Stimulated activated CD8-positive, alpha-beta memory T cell treated with anti-CD3 and anti-CD28 coated beads, Interleukin-7, amount 100 ng/mL, for 24 hours (primary cell): ENCODE measurements at places on chromosomes 1 and 21.
A peak's percentile ranks its signal among the peaks of the same experiment; 100 is the strongest.

DNA sequence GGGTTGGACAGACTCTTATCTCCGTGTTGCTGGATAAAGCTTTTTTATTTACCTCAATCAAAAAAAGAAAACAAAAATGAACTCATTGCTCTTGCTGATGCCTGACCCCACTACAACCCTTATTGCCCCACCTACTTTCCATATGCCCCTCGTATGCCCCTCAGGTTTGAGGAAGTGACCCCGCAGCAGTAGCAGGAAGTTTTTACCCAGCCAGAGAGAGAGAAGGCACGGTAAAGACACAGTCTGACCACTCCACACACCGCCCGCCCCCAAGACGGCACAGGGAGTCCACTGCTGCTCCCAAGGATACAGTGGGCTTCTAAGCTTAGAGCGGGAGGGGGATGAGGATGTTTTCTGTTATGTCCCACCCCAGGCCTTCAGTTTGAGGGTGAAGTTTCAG lies 9.8 kb downstream of the PLEKHO1 start:
- no peak for DNase-seq

DNA sequence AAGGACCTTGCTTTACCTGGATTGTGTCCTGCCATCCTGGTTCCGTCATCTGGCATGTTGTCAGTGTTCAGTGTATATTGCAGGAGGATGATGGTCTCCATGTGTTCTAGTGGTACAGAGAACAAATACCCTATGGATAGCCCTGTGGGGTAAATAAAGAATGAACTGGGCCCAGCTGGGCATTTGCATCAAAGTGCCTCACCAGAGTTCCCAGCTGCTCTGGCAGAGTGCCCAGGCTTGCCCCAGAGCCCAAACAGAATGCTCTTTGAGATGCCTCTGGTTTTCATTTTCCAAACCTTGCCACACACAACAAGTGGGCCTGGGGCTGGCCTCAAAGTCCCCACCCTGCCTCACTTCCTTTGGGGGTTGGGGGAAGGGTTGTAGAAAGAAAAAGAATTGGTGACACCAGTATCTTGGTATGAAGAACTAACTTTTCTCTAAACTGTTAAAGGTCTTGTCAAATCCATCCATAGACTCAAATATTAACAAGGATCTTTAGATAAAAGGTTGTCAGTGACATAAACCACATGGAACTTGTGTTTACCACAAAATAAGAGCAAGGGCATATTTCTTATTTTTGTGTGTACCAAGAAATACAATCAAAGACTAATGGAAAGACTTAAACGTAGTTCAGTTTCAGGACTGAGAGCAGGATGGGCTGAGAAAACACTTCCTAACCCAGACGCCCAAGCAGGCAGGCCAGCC lies 82.2 kb downstream of the LMO4 start:
- no peak for DNase-seq

DNA sequence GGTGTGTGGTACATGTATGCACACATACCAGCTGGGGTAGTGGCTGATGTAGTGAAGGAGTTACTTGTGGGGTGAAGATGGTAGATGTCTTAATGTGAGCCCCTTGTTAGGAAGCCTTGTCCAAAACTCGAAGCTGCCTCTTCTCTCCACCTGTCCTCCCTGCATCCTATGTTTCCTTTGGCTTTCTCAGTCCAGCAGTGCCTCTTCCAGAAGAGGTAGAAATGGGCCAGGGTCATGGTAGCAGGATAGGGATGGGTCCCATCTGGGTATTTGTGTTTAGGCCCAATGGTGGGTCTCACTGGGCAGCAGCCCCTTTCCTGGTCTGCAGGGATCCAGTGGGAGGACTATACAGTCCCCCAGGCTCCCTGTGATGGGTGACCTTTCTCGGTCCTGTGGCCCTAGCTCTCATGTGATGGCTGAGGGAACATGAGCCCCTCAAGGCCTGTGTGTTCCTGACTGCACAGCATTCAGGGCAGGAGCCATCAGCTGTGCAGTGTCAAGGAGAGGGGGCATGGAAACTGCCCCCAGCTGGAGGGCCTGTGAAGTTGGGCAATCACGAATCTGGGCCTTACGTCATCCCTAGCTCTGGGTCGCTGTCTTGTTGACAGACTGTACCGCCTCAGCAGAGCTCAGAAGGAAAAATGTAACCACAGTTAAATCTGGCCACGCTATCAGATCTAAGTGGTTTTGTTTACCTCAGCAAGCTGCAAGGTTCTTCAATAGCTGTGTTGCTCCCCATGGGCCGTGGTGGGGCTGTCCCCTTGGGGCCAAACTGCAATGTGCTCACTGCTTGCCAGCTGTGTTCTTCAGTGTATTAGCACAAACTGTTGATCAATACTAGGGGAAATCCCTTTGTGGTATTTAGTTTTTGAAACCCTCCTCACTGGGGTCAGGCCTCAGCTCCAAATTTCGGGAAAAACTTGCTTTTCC lies 82.7 kb downstream of the NOS1AP start:
- DNase-seq, result no peak

DNA sequence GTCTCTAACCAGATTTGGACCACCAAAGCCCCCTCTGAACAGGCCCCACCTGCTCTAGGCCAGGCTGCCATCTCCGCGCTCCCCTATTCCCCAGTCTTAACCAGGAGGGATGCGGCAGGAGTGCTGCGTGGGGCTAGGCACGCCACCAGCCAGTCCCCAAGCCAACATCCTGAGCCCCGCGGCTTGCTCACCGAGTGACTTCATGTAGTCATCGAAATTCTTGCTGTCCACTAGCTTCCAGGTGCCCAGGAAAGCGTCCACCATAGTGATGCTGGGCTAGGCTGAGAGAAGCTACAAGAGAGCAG lies 173 bp downstream of the FABP3 start:
- DNase-seq, result no peak

DNA sequence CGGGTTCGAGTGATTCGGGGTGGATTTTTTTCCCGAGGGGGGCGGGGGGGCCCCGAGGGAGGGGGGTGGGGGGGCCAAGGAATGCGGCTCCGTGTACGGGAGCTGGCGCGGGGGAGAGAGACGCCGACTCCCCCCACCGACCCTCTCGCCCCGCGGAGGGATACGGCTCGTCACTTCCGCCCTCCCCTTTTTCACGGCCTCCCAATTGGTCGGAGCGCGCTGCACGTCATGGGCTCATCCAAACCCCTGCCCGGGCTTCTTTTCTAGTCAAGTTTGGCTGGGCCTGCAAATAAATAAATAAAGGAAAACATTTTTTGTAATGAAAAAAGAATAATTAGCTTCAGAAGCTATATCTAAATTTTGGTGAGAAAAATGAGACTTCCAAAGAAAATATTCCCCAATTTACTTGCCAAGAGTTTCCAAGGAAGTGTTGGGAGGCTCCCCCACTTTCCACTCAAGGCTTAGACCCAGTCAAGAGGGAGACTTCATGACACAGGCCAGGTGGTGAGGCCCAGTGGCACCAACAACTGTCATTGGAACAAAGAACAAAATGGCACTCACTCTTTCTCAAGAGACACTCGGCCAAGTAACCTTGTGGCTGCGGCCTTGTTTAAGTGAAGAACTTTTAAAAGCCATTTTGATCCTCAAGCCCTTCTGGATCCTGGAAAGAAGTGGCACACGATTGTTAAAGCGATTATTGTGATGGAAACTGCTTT lies at the start of gene POGZ:
Gene POGZ (minus strand): TSS at position 164 of the 716 bp plus-strand sequence. CDS start 17,290 bp downstream, outside the sequence.
- DNase-seq, result peak; percentile 90

GRCh38 chr1:227317523-227318015 lies 723 bp downstream of the CDC42BPA start:
- no peak for DNase-seq

DNA sequence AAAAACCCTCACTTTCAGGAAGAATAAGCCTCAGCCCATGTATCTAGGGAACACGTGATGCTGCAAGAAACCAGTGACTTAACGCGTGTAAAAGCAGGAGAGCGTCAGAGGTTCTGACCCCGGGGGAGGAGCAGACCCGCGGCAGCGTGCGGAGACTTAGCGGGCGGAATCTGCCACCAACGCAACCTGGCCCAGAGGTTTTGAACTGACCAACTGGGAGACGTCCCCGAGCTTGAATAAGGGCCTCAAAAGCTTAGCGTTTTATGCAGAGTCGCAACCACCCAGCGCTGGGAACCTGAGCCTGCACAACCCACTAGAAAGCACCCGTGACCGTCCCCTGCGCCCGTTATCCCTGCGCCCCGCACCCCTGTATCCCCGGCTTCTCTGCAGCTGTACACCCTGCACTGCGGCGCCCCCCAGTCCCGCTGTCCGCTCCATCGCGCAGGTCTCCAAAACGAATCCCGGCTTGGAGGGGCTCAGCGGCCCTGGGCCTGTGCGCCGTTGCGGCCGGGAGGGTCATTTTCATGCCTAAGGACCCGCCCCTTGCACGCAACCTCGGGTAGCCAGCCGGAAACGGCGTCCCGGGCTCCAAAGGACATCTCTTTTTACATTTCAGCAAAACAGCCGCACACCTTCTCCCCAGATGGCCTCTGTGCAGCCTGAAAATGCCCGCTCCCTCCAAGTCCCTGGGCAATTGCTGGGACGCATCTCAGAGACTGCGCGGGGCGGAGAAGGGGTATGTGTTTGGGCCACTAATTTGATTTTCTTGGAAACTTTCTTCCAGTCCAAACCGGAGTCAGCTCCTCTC lies 29.4 kb upstream of the TRIM17 start:
- DNase-seq, result no peak

GRCh38 chr1:39173995-39174380 lies 30.5 kb upstream of the MACF1 start:
- no peak for DNase-seq

DNA sequence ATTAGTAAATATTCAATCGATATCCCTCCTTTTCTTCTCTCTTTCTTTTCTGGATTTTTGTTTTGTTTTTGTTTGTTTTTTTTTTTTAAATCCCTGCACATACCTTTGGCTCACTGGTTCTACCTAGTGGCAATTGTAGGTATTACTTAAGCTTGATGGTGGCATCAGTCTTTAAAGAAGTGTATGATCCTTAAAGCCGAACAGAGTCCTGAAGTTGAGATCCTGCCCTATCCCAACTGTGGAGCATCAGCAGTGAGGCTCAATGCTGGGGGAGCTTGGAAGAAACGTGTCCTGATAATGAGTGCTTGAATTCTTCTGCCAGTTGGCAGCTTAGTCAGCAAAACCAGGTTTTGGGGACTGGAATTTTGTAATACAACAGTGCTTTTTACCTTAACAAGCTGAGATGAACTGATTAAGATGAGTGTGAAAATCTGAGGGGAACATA lies 60.8 kb downstream of the FASLG start:
- no peak for DNase-seq

DNA sequence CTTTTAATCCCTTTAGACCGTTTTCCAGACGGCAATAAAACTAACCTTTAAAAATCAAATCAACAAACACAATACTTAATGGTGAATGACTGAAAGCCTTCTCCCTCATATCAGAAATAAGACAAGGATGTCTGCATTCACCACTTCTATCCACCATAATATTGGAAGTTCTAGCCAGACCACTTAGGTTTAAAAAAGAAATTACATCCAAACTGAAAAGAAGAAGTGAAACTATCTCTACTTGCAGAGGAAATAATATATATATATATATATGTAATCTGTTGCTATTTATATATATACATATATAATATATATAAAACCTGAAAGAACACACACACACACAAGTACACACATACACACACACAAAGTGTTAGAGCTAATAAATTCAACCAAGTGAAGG lies 100.4 kb downstream of the BRINP3 start:
- no peak for DNase-seq

DNA sequence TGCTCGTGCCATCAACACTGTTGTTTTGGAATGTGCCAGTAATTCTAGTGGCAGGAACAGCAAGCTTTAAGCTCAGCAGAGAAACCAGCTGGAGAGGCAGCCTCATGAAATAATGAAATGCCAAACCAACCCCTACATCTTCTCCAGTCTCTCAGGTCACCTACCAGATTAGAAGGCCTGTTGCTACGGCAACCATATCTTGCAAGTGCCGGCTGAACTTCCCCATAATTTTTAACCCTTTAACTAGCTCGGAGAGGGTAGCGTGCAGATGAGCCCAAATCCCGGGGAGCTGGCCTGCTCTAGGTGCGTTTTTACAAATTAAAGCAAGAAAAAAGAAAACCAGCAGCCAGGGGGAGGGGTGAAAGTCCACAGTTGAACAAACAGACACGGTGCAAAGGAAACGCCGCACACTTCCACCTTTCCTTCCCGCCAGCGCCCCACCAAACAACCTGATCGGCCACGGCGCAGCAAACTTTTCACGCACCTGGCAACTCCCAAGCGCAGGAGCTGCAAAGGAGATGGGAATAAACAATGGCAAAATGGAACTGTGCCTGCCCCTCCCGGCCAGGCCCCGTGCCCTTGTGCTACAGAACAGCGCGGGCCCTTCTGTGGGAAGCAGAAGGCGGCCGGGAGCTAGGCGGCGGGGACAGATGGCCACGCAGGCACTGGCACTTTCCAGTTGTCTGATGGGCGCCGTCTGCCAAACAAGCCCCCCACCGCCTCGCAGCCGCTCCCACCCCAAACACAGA lies 50.1 kb downstream of the SSBP3 start:
- DNase-seq, result no peak

DNA sequence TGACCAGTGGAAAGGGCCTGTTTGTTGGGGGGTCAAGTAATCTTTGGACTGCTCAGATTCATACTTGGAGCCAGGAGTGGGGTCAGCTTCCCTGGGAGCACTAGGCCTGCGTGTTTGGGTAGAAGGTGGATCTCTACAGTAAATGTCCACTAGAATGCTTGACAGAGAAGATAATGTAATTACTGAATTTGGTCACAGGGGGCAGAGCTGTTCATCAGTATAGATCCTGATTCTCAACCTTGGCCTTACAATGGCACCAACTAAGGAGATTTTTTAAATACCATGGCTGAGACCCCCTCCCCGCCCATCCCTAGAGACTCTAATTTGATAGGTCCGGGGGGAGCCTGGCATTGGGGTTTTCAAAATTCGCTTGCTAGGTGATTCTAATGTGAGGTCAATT lies 217.5 kb upstream of the PLXNA2 start:
- no peak for DNase-seq

DNA sequence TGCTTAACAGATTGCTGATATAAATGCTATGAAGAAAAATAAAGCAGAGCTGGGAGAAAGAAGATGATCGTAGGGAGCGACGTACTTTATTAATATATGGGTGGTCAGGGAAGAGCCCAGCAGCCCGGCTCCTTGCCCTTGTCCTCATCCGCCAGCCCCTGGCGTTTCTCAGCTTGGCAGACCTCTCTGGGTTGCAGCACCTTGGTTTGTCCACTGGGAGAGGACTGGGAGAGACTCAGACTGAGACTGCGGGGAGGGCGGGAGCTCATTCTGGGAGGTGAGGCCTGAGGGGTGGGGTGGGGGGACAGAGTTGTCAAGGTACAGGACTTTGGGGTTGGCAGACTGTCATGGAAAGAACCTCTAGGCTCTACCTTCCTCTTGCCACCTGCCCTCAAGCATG lies 3.3 kb upstream of the S100A3 start:
- DNase-seq, result no peak

DNA sequence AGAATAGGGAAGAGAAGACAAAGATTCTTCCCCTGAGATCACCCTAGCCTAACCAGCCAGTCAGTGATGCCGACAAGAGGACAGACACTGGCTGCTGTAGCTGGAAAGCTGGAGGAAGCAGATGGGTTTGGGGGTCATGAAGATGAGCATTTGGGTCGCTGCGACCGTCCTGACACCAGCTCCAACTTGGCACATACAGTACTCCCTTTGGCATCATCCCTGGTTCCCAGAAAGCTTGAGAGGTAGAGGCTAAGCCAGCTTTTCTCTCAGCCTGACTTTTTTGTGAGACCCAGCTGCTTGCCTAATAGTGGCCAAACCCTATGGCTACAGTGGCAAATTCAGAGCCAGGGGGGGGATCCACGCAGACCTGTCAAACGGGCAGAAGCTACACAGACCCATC lies 43.0 kb upstream of the IKBKE start:
- DNase-seq, result no peak

GRCh38 chr1:227944931-227945890 lies 2.5 kb downstream of the WNT9A start:
- DNase-seq, result no peak
